ENCODE measurements at places on chromosomes 5 and 9.

DNA sequence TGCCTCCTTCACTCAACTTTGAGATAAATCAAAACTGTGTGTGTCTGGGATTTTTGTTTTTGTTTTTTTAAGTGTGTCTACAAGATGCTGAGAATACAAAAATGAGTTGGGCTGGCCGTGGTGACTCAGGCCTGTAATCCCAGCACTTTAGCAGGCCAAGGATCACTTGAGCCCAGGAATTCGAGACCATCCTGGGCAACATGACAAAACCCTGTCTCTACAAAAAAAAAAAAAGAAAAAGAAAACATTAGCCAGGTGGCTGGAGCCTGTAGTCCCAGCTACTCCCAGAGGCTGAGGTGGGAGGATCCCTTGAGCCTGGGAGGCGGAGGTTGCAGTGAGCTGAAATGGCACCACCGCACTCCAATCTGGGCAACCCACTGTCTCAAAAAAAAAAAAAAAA lies 21.0 kb downstream of the HNRNPK start:
- peak; percentile 91 for DNase-seq

DNA sequence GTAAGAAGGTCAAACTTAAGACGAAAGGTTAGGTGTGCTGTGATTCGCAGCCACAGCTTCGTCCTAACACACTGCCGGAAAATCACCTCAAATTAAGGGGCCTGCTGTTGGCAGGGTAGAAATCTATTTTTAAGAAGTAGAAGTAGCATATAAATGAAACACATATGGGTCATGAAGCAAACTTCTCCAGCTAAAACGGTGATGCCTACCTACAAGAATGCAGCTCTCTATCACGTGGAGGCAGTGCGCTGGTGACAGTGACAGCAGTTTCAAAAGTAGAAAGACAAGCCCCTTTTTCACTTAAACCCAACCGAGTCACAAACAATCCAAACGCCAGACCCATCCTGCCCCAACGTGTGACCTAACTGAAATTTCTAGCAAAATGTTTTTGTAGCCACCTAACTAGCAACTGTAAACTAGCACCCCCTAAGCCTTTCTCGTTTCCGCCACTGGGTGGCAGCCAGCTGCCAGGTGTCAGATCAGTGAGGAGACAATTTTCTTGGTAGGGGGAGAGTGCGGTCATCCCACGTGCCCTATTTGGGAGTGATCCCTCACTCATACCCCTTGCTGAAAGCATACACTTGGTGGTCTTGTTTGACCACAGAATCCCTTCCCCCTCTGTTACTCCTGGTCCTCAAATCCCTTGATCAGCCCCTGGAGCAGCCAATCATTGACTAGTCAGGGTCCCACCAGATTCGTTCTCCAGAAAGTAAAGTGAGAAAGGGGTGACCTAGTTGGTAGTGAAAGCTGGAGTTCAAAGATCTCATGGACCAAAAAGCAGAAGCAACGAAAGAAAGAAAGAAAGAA lies 71.8 kb upstream of the MAMDC2 start:
- peak; percentile 66 for DNase-seq

GRCh38 chr9:33924978-33925797 lies 108.2 kb downstream of the UBE2R2 start:
- peak; percentile 55 for DNase-seq

- no peak for DNase-seq
These were observed at the start of gene ESM1 for GRCh38 chr5:54985301-54986268. Gene ESM1 (minus strand): TSS chr5:54985593. CDS start chr5:54985517, 76 bp downstream.

DNA sequence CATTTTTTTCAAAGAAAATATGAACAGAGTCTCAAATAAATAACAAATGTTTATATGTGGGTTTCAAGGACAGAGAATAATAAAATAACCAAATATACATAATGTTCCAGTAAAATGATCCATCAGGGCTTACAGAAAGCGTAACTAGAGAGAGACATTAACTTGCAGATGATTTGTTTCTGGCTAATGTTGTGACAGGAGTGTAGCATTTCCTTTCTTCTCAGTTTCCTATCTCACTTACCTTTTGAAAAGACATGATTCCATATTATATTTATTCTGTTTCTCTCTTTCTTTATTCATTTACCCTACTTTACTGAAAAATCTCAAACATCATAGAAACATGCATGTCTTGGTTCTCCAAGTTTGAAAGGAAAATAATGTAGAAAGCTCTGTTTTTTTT lies 451.3 kb upstream of the CDH9 start:
- no peak for DNase-seq

DNA sequence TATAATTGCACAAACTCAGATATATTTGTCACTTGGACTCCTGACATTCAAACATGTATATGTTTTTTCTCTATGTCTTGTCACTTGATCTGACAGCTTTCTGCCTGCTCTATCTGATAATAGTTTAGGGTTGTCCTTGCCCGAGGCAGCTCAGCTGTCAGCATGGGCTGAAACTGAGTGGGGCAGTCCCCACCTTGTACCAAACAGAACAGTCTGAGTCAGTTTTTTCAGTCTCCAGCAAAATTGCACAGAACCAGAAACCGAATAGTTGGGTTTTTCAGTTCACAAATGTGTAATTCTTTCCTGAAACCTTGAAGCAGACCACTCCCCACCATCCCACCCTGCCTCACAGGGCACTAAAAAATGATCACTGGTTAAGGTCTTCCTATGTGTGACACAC lies 9.5 kb upstream of the HAND1 start:
- no peak for DNase-seq

DNA sequence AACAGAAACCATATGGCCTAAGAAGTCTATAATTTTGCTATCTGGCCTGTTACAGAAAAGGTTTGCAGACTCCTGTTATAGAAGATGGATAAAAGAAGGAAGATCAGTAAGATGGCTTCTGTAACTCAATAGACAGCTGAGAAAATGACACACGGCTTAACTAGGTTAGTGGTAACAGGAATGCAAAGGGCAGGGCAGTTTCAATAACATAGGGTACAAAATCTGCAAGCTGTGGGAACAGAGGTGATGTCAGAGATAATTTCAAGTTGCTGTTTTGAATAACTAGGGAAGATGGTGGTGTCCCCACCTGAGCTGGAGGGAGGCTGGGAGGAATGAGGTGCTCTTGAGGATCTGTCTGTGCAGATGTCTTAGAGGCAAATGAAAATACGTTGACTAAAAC lies 106.5 kb downstream of the GLIS3 start:
- no peak for DNase-seq

DNA sequence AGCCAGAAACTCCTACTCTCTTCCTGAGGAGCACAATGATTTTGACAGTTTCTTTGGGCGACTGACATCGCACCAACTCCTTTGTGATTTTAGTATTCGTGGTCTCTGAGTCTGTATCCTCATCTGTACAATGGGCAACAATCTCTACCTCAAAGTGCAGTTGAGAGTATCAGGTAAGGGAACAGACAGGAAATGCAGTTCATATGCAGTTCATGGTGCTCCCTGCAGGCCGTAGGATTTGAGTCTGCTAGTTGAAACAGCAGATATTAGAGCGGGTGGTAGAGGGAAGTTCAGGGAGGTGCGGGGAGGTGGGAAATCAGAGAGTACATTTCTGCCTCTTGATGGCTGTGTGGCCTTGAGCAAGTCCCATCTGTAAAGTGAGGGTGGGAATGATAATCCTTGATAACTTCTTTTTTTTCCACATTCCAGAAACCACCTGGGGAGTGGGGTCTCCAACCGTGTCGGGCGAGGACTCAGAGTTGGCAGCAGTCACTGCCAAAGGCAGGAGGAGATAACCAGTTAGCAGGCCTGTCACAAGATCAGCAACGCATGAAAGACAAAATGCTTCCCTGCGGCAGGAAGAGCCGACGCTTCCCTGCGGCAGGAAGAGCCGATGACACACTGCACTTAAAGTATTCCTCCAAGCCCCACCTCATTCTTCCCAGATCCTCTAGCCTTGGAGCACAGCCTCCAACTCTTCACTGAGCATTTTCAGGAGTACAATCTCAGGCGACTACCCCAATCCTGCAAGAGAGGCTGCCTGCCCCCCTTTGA lies 6.0 kb upstream of the NEK6 start:
- DNase-seq: peak; percentile 79

DNA sequence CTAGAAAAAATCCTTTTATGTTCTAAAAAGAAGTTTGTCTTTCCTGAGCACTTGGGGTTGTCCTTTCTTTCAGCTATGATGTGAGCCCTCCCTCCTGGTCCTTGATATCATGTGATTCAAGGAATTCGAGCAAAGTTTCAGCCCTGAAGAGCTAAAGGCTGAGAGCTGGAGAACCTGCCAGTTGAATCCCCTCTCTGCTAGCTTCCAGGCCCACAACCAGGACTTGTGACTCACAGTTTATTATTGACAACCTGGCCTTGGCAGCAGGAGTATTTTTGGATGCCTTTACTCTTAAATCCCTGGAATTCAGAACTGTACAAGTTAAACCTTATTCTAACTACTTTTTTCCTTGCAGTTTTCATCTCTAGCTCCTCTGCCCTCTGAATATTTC lies 182.8 kb downstream of the SPOCK1 start:
- DNase-seq: no peak

GRCh38 chr9:128405780-128406171 lies 14.9 kb upstream of the CERCAM start:
- no peak for DNase-seq

DNA sequence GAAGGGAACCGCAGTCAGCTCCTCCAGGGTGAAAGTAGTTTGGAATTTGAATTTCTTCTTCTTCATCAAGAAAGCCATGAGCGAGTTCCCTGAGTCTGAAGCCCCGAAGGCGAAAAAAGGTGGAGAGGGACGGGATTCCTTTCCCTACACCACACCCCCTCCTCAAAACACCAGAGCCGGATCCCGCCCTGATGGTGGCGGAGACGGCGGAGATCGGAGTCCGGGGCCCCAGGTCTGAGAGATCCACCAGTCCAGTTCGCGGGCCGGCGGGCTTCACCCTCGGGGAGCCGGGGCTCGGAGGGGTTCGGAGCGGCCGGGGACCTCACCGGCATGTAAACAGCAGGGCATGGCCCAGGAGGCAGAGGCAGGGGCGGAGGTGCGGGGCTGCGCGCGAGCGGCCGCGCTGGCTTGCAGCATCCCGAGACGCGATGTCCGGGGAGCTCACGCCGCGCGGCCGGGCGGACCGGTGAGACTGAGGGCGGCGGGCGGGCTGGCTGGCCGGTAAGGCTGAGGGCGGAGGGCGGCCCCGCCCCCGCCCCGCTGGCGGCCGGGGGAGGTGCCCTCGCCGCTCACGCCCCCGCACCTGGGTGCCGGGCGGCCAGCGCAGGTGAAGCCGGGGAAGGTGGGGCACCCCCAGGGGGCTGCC lies 606 bp downstream of the EEIG1 start:
- DNase-seq: peak; percentile 28

Measured in ACHN (cell line).